ENCODE measurements at places on chromosomes 6 and 20.

- no peak for DNase-seq
These were observed 620.5 kb downstream of the DOK5 start for GRCh38 chr20:55095745-55096400.

DNA sequence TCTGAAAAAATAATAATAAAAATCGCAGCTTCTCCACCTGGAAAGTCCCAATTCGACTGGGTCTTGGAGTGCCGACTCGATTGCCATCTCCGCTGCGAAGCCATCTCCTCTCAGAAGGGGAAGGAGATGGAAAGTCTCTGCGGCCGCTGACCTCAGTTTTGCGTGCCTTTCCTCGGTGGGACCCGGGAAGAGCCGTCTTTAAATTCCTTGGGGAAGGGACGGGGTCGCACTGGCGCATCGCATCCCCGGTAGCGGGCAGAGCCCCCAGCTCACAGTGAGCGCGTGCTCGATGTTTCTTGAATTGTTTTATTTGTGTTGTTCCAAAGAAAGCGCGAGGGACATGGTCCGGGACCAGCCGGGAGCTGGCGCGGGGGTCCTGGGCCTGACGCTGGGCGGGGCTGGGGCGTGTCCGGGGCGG lies 270 bp upstream of the TIAM2 start:
- DNase-seq: no peak

DNA sequence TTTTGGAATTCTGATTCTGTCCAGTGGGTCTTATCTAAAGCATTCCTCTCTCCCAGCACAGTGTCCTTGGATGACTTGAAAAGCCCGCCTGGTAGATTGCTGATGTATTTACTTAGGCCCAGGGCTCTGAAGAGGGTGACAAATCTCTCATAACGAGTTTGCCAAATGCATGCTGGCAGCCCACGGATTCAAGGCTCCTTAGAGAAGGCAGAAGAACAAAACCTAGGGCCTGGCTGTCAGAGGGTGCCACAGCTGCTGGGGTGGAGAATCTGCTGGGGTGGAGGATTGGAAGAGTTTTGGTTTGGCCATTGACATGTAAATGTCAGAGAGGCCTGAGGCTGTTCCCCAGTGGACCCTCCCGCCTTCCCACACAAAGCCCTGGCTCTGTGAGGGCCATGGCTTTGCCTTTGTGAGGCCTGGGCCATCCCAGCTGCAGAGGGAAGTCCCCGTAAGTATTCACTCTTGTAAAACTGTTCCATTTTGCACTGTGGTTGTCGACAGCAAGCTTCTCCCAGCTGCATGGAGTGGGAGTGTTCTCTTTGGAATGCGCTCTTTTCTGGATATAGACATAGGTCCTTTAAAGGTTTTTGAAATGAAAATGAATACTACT lies 50.3 kb downstream of the ANKRD6 start:
- DNase-seq: no peak

GRCh38 chr6:46090115-46091079 lies 39.4 kb upstream of the ENPP4 start:
- peak; percentile 10 for DNase-seq

- peak; percentile 58 for DNase-seq
These were observed 728 bp upstream of the TRIM39 start for GRCh38 chr6:30325873-30326525.

- no peak for DNase-seq
These were observed 3.9 kb downstream of the STXBP5 start for GRCh38 chr6:147207837-147208754.

DNA sequence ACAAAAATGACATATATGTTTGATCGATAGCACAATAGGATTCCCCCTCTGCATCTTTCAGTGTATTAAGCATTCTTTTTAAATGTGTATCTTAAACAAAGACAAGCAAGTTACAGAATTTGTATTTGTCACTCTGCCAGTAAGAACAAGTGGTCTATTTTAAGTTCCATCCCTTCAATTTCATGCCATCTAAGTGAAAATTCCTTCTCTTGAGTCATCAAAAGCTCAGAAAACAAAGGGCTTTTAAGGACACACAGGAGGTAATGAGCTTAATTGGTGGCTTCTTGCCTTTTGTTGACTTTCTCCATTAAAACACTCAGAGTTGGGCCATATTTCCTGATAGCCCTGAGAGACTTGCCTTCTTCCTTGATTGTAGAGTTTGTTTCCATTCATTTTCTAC lies 547.8 kb downstream of the TENT5A start:
- no peak for DNase-seq

- no peak for DNase-seq
These were observed 8.1 kb downstream of the FOXA2 start for GRCh38 chr20:22576273-22576672.

- DNase-seq: no peak
These were observed 91.4 kb upstream of the MAN1A1 start for GRCh38 chr6:119440953-119441352.

DNA sequence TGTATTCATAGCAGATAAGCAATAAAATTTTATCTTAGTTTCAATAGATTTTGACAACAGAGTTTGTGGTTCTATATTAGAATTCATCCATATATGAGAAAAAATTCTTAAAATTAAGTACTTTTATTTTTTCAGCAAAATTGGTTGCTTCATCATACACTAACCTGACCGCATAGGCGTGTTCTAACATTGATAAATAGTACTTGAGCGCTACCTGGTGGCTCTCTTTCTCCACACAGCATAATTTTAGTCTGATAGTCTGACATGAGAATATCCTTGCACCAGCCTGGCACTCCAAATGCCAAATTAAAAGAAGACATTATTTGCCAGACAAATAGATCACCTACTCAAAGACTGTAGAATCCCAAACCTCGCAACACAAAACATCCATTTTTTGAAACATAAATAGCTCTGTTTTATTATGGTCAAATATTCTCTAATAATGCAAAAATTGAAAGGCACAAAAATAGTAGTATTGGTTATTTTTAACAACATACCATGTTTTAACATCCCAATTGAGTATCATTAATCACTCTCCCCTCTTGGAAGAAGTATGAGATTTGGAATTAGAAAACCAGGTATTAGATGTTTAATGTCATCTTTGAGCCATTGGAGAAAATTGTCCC lies 33.0 kb upstream of the FILIP1 start:
- no peak for DNase-seq
